ENCODE measurements at places on chromosomes 2 and 18. TPM values are rescaled to one million over a fixed set of nuclear protein-coding genes. Genes with fewer than 3 reads are reported as not detected.
A peak's percentile ranks its signal among the peaks of the same experiment; 100 is the strongest.

DNA sequence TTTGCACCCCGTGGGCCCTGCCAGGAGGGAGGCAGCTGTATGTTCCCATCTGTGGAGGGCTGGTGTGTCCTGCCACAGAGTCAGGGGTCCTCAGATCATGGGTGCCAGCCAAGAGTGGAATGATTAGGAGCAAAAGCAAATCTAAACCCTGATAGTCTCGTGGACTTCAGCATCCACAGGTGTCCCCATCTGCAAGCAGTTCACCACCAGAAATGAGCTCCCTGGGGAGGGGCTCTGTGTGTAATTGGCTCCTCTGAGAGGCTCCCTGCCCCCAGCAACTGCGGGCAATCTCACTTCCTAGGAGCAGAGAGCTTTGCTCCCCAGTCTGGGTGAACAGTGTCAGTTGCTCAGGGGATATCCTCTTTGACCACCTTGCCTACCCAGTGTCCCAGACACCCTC is 78.1 kb downstream of the HNRNPLL start:
- no peak for DNase-seq

The SLC40A1 gene
- total RNA-seq: 1.0 TPM

The LINC00305 gene
- not detected for total RNA-seq

The SNRNP27 gene
- total RNA-seq: 30.5 TPM

The RAX gene
- not detected for total RNA-seq

The GALNT13 gene
- 1.3 TPM for total RNA-seq

DNA sequence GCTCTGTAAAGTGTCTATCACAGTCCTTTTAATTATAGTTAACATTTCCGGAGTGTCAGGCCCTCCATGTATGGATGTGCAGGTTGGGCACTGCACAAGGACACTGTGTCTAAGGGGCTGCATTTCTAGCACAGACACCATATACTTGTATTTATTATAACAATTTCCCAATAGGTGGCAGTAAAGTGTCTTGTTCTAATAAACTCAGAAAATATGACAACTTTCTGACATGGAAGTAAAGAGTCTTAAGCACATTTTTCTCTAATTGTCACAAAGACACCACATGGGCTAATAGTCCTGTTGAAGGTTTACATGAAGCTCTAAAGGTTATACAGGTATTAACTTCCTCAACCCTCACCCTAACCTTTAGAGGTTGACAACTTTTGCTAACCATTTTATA is 156.6 kb downstream of the DYSF start:
- DNase-seq: peak; percentile 33

Data from bronchial epithelial cell (primary cell).